T1000 (cell line): ENCODE measurements at places on chromosomes 12 and 14.
A peak's percentile ranks its signal among the peaks of the same experiment; 100 is the strongest.

- no peak for DNase-seq
These were observed 25.4 kb downstream of the ATG14 start for GRCh38 chr14:55386037-55386808.

DNA sequence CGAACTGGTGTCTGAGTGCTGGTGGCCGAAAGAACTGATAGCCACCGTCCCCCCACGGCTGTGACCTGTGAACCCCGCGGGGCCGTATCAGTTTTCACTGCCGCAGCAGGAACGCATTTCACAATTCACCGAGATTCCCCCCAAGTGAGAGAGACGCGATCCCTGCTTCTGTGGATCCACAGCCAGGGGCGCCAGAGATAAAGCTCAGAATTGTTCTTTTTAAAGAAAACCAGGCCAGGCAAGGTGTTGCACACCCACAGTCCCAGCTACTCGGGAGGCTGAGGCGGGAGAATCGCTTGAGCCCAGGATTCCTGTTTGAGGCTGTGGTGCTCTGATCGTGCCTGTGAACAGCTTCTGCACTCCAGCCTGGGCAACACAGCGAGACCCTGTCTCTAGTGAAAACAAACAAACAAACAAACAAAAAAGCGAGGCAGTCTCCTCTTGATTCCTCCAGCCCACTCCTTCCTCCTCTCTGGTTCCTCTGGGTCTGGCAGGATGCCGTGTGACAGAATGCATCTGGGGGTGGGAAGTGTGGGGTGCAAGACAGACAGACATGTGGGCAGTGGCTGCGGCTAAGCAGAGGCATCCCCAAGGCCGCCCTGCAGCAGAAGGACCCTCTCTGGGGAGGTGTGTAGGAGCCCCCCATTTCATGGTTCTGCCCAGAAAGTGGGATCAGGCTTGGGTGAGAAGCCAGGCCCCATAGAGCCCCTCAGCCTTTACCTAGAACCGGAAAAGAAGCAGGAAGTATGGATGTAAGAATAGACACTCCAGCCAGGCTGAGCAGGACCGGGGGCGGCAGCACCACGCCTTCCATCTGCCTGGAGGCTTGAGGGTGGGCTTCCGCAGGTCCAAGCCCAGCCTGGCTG lies 39.2 kb upstream of the PPP1R13B start:
- no peak for DNase-seq

- DNase-seq, result no peak
These were observed 3.3 kb downstream of the PPP1R3E start for GRCh38 chr14:23299211-23299957.

DNA sequence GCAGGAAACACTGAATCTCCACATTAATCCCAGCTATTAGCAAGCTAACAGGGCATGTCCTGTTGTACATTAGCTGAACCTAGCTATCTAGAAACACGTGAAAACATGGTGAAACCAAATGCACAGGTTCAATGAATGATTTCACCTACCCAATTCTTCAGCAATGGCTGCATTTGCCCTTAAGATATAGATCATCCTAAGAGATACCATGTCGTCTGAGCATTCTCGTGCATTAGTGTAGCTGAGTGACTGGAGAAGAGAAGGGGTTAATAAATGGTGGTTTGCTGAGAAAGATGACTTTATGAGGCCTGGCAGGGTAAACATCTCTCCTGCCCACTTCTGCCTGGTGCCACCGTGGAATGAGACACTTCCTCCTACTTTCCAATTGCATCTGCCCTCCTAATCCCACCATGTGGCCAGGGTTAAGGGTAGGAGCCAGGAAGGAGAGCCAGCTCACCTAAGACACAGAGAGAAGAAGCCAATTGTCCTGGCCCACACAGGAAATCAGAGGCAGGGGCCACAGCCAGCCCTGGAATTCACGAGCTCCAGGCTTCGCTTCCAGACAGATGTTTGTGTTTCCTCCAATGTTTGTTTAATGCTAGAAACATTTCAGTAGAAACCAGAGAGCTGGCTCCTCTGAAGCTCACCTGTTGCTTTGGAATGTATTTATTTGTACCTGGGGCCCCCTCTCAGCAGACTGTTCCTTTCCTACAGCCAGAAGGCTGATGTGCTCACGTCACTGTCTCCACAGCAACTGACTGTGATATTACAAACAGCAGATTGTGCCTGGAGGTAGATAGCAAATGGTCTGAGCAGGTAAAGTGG lies 126.0 kb upstream of the PARP11 start:
- DNase-seq, result no peak

DNA sequence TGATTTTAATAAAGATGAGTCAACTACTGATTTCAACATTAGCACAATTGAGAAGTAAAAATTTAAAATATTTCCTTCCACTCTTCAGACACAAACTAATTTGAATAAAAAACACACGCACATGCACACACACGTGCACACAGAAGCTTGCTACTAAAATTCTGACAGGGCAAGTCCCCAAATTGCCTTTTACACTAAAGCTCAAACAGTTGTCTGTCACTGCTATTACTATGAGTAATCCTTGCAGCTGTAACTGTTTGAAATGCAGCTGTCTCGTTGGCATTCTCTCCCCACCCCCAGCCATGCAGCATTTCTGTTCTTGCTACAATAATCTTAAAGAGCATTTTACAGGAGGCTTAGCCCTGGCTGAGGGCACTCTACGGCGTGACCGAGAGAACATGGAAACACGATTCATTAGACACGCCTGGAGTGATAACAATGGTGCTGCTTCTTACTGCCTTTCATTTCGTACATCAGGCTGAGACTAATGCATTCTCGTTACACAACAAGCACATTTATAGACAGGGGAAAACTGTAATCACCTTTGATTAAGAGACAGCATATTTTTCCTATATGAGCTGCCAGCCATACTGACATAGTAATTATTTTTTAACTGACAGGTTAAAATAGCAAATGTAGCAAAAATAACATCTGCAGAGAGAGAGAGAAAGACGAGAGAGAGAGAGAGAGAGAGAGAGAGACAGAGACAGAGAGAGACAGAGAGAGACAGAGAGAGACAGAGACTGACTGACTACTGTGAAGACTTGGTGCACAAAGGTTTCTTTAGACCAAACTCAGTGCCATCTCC lies 153.8 kb downstream of the MED13L start:
- no peak for DNase-seq

- peak; percentile 9 for DNase-seq
These were observed 1.0 kb upstream of the BDKRB2 start for GRCh38 chr14:96203635-96204034.

DNA sequence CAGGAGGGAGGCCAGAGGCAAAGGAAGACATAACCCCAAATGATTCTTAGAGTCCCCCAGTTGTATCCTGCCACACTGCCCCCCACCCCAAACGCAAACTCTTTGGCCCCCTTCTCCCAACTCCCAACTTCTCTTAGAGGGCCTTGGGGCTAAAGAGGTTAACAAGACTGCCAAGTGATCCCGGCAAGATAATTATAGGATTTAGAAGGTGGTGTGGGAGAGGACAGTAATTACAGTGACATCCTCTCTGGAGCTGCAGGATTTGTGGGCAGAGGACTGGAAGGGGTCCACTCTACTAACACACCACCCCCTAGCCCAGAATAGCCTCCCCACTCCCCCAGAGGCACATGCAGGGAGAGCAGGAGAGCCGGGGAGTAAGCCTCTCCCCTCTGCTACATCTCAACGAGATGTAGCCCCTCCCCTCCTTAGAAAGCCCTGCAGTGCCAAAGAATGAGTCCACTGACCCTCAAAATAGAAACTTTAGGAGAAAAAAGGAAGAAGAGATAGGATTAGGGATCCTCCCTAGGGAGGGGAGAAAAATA lies 5.3 kb upstream of the GDF11 start:
- DNase-seq, result no peak

DNA sequence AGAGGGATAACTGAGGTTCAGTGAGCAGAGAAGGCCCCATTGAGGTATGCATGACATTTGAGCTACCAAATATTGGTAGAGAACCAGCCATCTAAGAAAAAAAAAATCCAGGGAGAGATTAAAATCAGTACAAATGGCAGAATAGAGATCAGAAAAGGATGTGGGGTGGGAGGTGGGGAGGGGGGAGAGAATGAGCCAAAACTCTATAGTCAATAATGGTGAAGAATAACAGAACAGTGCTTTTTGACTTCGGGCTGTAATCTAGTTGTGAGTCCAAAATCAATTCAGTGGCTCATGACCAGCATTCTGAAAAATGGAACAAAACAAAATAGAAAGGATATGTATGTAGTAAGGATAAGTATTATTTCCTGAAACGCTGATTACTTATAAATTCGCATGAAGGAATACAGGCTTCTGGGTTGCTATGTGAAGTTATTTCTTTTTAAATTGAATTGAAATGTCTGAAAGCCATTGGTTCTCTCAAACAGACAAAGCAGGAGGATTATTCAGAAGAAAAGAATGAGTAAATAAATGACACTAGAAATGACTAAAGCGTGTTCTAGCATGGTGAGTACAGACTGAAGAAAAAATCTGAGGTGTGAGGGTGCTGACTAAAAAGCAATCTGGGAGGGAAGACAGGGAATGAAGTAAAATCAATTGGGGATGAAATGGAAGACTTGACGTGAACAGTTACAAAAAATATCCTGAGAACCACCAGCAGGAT lies 72.4 kb downstream of the ATP2B1 start:
- DNase-seq, result no peak

DNA sequence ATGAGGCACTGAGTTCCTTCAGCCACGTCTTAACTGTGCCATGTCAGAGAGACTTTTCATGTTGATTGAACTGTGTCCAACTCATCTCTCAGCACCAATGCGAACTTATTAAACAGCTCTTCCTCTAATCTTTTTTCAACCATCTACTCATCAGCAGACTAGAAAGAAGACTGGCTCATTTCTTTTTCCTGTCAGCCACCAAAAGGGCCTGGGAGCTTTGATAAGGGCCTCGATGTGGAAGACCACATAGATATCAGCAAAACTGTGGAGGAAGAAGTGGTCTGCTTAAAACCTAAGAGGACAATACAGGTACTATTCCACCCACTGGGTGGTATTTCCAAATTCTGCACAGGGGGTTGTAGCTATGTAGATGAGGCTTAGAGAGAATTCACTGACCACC lies 3.6 kb upstream of the PLXNC1 start:
- DNase-seq, result no peak

DNA sequence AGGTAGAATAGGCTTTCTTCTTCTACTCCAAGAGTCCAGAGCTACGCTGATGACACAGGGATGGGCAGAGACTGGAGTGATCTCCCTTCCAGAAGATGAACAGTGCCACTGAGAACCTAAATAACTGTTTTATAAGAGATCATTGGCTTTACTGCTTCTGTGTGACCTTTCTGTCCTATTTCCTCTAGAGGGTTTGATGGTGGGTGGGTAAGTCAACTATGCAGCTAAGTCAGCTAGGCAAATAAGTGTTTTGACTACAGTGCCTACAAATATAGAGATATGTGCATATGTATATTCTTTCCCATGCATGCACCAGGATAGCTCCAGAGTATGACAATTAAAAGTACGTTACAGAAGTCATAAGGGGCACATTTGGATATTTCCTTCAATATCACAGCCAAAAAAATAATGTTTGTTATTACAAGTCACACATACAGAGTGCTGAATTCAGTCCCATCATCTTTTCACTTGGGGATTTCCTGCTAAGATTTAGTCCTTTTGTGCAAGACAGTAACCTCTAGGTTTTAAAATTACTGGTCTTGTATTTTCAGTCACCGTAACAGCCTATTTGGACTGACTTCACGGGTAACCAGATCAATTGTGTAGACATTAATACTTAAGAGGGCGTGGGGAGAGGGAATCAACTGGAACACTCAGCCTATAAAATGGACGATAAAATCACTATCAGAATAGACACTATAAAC lies 412.6 kb upstream of the SOX5 start:
- no peak for DNase-seq

GRCh38 chr12:11673666-11674461 lies 24.4 kb downstream of the ETV6 start:
- no peak for DNase-seq

DNA sequence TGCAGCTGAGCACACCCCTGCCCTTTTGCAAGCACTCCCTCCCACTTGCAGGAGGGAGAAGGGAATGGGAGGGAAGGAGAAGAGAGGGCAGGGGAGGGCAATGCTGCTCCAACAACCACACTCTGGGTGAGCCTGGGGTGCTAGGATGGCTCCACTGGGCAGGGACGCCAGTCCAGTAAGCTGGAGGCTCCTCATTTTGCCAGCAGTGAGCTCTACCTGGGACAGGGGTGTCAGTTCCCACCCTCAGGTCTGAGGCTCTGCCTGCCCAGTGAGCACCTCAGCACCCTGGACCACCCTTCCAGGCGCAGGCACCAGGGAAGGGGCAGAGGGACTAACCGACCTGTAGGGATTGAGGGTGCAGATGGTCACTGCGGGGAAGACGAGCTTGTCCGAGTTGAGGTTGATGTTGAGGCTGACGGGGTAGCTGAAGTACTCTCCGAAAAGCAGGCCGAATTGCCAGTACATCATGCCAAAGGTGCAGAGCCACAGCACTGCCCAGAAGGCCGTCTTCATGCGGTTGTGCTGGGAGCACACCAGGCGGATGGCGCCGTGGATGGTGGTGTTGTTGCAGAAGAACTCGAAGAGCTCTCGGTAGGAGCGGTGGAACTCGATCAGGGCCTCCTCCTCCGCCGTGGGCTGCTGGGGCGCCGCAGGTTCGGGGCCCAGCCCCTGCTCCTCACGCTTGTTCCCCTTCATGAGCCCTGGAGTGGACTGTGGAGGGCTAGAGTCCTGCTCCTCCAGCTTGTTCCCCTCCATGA lies 1.2 kb downstream of the SCNN1A start:
- DNase-seq, result no peak

DNA sequence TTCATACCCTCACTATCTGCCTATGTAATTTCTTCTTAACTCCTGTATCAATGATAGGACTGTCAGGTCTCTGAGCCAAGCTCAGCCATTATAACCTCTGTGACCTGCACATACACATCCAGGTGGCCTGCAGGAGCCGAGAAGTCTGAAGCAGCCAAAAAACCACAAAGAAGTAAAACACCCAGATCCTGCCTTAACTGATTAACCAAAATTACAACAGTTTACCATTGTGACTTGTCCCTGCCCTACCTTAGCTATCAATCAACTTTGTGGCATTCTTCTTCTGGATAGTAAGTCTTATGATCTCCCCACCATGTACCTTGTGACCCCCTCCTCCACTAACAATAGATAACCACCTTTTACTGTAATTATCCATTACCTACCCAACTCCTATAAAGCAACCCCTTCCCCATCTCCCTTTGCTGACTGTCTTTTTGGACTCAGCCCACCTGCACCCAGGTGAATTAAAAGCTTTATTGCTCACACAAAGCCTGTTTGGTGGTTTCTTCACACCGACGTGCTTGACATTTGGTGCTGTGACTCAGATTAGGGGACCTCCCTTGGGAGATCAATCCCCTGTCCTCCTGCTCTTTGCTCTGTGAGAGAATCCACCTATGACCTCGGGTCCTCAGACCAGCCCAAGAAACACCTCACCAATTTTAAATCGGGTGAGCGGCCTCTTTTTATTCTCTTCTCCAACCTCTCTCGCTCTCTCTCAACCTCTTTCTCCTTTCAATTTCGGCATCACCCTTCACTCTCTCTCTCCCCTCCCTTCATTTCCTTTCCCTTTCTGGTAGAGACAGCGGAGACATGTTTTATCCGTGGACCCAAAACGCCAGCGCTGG lies 11.5 kb upstream of the LGMN start:
- no peak for DNase-seq

GRCh38 chr12:130831876-130832405 lies 7.1 kb downstream of the STX2 start:
- no peak for DNase-seq
